Hematopoietic multipotent progenitor cell treated with erythropoietin and hydrocortisone succinate and interleukin-3 and kit ligand, for 15 days (in vitro differentiated cells): ENCODE measurements at places on chromosomes 7 and 10.

DNA sequence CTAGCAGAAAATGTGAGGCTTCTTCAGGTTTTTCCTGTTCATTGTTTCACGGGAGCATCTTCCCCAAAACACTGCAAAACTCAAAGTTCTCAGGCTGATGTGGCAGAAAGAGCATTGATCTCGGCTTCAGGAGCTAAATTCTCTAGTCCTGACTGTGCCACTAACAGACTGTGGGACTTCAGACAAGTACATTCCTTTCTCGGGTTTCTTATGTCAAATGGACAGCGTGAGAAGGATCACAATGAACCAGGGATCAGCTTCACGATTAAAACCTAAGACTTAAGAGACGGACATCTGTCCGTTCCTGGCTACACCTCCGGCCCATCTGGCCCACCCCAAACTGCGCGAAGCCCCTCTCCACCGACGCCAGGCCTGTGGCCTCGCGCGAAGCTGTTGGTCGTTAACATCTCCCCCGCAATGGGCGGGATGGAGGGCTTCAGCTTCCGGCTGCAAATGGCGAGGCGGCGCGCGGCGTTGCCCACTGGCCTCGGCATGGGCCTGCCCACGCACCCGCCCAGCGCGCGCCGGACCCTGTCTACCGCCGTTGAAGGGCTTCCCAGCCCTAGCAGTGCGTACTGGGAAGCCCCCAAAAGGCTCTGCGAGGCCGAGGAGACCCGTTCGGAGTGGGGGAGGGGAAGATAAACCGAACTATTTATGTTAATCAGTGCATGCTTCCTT is 549 bp upstream of the DDX50 start:
- DNase-seq = no peak

DNA sequence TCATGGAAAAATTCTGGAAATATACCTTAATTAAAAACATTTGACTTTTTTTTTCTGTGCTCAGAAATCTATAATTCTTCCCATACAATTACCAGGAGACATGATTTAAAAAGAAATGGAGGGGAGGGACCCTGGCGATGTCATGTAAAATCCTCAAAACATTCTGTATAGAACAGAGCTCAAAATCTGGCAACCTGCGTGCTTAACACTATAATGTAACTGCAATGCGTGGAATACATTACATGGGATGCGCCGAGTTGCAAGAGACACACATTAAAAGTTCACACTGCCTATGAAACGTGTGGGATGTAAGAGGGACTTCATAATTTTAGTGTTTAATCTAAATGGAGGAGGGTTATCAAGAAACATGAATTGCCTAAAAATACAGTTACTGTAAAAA is 215.0 kb downstream of the GLI3 start:
- no peak for DNase-seq

DNA sequence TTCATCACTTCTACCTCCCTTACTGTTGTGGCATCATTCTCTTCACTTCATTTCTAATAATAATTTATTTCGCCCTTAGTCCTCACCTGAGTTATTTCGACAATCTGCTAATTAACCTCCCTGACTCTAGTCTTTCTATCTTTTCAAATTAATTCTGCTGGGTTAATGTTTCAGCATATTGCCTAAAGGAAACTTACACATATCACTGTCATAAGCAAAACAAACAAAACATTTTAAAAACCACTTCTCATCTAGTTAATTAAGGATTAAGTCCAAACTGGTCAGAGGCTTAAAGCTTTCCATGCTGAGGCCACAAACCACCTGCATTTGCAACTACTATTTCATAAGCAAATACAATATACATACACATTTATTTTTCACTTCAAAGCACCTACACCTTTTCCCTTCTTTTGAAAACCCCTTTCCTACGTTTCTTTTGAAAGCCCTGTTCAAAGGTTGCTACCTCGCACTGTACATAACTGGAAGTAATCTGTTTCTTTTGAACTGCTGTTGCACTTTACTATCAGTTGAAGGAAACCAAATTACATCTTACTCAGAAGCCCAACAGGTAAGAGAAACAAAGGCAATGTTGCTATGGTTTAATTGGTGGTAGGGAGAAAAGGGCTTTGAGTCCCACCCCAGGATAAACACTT is 10.3 kb downstream of the SEM1 start:
- DNase-seq = no peak

DNA sequence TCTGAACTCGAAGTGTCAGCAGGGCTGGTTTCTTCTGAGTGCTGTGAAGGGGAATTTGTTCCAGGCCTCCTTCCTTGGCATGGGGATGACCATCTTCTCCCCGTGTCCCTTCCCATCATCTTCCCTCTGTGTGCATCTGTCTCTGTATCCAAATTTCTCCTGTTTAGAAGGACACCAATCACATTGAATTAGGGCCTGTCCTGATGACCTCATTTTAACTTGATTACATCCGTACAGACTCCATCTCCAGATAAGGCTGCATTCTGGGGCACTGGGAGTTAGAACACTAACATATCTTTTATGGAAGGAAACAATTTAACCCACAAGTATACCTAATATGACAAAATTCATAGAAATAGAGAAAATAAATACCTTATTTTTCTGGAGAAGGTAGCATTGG is 76.8 kb upstream of the ANKRD1 start:
- no peak for DNase-seq
